Fibroblast of skin of abdomen (primary cell): ENCODE measurements at places on chromosomes 12 and 14.

GRCh38 chr14:93821051-93821450 is 32.8 kb upstream of the PRIMA1 start:
- DNase-seq: no peak

GRCh38 chr14:35337269-35338255 is 45.4 kb downstream of the PSMA6 start:
- DNase-seq: no peak

DNA sequence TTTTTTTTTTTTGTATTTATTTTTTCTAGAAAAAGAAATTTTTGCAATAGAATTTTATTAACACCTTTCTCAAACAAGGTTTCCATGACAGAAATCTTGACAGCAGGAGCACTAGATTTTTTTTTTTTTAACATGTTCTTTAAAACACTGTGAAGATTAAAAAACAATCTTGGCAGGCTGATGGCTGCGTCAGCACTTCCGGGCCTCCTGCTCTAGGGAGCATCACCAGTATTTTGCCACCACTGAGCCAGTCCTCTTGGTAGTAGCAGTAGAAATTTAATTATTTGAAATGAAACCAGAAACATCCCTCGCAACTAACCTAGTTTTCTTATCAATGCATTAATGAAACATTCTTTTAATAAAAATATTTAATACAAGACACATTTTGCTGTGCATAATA is 99.6 kb downstream of the APAF1 start:
- DNase-seq: no peak

- no peak for DNase-seq
Measured at GRCh38 chr12:105713606-105714305, 383.3 kb downstream of the C12orf75 start.

- peak; percentile 50 for DNase-seq
Measured at GRCh38 chr12:63977441-63977840, 132.9 kb downstream of the SRGAP1 start.

- no peak for DNase-seq
Measured at GRCh38 chr14:34742270-34743115, 28.1 kb upstream of the CFL2 start.
